ENCODE measurements at places on chromosomes 5 and 9.
A peak's percentile ranks its signal among the peaks of the same experiment; 100 is the strongest.

GRCh38 chr5:95822043-95822541 lies 434 bp downstream of the GLRX start:
- DNase-seq: no peak

DNA sequence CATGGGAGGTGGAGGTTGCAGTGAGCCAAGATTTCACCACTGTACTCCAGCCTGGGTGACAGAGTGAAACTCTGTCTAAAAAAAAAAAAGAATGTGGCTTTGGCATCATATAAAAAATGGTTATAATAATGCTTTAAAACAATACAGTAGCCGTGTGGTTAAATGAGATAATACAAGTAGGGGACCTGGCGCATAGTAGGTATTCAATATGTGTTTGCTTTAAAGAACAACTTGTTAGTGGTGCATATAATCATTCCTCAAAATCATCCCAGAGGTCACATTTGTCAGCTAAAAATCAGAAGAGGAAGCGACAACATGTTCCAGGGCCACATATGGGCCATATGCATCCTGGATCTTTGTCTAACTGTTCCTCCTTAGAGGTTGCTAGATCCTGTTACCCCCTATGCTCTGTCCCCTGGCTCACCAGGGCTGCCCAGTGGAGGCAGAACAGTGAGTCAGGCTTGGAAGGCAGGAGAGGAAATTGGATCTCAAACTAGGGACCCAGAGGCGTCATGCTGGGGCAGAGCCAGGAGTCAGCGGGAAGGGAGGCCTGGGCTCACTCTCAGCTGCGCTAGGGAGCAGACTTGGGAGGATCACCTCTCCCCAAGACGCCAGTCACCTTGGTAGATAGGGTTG lies 27.7 kb downstream of the LHX6 start:
- DNase-seq: no peak

GRCh38 chr5:120088412-120088811 lies 375.7 kb upstream of the PRR16 start:
- no peak for DNase-seq

DNA sequence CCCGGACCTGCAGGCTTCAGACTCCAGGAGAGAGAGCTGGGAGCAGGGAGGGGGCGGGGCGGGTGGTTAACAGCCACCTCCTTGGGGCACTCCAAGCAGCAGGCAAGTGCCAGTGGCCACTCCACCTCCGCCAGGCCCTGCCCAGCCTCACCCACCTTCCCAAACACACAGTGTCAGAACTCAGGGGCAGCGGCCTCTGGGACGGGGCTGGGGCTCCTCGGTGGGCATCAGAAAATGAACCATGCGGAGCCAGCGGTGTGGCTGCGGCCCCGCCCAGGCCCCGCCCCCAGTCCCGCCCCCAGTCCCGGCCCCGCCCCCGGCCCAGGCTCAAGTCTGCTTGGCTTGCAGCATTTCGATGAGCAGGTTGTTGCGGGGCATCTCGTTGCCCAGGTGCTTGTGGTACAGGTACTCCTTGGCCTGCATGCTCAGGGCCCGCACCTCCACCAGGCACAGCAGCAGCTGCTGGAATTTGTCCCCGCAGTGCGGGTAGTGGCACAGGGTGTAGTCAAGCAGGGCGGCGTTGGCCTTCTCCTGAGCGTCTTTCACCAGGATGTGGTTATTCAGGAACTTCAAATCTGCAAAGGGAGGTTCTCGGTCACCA lies 24.7 kb downstream of the NR5A1 start:
- DNase-seq: no peak

DNA sequence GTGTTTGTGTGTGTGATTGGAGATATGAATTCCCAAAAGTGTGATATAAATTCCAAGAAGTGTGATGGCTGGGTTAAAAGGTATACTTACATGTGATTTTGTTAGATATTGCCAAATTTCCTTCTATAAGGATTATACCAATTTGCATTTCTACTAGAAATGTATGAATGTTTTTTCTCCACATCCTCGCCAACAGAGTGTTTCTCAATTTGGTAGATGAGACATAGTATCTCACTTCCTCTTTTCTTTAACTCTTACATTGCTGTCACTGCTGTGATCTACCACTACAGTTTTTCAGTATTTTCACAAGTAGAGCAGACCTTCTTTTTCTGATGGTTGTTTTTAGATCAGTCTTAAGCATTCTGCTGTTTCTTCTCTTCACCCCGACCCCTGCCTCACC lies 111.3 kb downstream of the FER start:
- no peak for DNase-seq

GRCh38 chr5:15014809-15015208 lies 143.2 kb upstream of the ANKH start:
- no peak for DNase-seq

DNA sequence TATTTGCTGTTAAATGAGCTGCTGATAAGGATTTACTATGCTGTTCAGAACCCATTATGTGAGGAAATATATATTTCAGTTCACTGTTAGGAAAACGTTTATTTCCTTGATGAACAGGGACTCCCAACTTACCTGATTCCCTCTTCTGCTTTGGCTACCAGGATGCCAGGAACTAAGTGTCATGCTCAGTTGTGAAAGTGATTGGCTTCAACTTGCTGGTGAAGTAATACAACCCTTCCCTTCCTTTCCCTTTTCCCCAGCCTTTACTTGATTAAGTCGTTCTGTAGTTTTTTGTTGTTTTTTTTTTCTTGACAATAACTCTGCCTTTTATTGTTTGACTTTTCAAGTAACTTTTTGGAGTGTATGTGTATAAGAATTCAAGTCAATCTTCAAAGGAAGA lies 309.3 kb downstream of the DOCK8 start:
- no peak for DNase-seq

DNA sequence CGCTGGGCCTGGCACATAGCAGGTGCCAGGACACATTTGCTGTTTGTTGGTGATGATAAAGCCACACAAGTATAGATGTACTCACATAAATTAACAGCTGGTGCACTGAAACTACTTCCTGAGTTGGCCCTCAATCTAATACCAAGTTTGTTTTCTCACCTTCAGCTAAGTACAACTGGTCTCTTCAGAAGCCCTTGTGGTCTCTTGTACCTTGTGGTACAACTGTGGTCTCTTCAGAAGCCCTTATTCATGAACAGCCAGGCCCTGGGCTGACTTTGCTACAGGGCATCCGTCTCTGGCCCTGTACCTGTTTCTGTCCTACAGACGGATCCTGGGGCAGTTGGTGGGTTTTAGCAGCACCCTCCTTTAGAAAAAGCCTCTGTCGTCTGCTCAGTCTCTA lies 81.5 kb downstream of the DAB2IP start:
- DNase-seq: no peak

- no peak for DNase-seq
Measured at GRCh38 chr5:78077369-78078068, 217.0 kb downstream of the AP3B1 start.

- DNase-seq: no peak
Measured at GRCh38 chr9:88998911-88999310, 7.6 kb downstream of the S1PR3 start.

- no peak for DNase-seq
Measured at GRCh38 chr5:73153513-73153912, 19.5 kb upstream of the TMEM174 start.

DNA sequence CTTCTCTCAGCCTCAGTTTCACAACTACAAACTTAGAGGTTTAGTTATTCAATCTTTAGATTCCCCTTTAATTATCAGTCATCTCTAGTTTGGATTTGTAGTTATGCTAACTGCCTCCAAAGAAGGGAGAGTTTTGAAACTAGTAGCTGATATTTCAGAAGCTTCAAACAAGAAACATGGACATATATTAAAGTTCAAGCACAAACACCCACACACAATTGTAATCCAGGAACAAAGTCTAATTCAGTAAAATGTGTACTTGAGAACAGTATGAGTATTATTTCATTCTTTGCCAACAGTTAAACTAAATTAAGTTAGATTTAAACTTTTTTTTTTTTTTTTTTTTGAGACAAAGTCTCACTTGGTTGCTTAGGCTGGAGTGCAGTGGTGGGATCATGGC lies 71.2 kb upstream of the ABCA1 start:
- no peak for DNase-seq

DNA sequence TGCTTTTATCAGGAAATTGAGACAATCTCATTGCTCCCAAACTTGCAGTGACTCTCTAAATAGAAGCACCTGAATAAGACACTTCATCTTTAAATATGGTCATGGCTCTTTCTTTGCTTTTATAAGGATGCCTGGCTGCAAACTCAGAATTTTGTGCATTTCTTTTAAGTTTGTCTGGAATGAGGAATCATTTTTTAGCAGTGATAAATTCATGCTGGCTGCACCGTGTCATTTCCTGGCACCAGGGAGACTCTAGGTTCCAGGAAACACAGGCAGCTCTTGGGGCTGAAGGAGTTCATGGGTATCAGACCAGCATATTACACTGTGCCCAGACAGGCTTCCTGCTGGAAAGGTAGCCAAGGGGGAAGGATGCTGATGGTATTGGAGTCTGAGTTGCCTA lies 109.9 kb downstream of the NUDT12 start:
- DNase-seq: no peak

DNA sequence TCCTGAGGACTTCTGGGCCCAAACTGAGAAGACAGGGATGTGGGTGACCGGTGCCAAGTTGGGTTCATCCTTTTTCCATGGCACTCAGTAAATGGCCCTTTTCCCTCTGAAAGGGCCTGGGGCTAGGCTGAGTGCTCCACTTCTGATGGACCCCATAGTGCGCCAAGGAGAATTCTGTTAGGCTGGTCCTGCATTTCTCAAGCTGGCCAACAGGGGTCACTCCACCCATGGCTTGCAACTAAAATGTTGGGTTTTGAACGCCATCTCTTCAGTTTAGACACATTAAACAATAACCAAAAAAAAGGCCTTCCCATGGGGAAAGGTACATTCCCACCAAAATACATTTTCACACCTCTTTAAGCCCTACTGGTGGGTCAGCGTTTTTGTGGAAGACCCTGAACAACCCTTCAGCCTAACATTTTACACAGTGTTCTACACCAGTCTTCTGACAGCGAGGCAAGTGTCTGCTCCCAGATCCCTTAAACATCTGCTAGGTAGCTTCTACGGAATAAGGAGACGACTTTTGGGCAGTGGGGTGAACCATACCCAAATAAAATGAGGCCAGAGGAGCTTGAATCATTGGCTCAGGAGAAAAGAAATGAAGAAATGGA lies 27.3 kb downstream of the CNTFR start:
- no peak for DNase-seq

GRCh38 chr9:19379697-19380046 lies 364 bp downstream of the RPS6 start:
- DNase-seq: peak; percentile 21

GRCh38 chr9:119441832-119442231 lies 72.6 kb upstream of the BRINP1 start:
- no peak for DNase-seq

DNA sequence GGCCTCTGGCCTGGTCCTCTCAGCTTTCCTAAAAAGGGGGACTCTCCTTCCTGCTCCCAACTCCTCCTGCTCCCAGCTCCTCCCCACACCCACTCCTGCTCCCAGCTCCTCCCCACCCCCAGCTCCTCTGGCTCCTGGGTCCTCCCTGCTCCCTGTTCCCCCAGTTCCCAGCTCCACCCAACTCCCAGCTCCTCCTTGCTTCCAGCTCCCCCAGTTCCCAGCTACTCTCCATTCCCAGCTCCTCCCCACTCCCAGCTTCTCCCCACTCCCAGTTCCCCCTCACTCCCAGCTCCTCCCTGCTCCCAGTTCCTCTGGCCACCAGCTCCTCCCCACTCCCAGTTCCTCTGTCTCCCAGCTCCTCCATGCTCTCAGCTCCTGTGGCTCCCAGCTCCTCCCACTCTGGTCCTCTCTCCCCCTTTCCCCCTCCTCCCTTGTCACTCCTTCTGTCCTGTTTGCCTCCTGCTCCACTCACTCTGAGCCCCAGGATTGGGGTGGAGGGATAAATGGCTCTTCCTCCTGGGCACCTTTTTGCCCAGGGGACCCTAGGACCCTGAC lies 75.7 kb downstream of the KCNT1 start:
- DNase-seq: no peak

- no peak for DNase-seq
Measured at GRCh38 chr5:36457511-36458270, 148.7 kb upstream of the SLC1A3 start.

DNA sequence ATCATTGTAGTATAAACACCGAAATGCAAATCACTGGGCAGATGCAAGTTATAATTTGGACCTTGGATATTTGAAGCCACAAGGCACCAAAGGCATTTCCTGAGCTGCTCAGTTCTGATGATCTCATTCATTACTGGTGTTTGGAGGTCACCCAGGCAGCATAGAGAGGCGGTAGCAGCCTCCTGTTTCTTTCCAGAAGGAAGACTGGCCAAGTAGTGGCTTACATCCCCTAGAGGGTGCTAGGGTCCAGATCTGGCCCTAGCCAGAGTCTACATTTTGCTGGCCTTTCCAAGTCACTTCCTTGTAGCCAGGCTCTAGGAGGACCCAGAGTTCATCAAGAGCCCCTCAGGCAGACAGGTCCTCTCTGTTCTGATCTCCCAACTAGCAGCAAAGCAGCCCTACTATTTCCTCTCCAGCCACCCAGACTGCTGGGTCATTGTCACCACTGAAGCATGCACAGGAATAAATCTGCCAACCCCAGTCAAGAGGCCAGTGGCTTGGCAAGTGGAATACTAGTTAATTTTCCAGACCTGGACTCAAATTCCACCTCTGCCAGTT lies 33.4 kb upstream of the TTC1 start:
- no peak for DNase-seq

DNA sequence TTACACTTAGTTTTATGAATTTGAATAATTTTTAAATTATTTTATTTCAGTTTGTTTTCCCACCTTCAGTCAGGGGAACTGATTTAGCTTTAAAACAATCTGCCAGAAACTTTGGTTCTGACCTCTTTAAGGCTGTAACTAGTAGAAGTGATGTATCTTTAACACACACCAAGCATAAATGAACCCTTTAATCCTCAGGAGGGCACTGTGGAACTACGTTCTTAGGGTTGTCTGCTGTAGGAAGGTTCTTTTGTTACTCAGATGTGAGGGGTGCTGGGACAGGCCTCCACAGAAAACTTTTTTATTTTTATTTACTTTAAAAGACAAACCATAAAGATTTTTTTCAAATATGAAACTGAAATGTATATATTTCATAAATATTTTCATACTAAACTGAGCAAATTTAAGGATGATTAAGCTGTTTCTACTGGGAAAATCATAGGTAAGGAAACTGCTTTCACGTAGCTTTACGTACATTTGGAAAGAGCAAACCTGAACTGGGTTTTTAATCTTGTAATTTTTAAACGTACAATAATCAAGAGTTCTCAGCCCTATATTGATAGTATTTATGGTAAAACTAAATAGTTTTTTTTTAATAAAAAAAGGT lies 5.3 kb downstream of the KLF4 start:
- no peak for DNase-seq

GRCh38 chr9:98821831-98822230 lies 14.4 kb downstream of the GALNT12 start:
- DNase-seq: no peak

DNA sequence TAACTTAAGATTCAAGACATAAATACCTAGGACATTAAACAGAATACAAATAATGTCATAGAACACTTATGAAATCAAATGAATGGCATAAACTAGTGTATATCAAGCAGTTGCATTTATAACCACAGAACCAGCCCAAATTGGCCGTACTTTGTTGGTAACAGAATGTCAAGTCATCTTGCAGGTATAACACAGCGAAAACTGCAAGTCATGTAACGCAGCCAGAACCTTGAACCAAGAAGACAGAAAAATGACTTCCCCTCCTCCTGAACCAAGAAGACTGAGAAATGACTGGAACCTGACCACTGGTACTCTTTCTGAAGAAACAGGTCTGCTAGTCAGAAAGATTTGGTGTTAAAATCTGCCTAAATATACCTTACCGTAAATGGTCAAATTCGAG lies 38.9 kb downstream of the ANKRD31 start:
- DNase-seq: no peak
